ENCODE measurements at places on chromosomes 4 and X.

DNA sequence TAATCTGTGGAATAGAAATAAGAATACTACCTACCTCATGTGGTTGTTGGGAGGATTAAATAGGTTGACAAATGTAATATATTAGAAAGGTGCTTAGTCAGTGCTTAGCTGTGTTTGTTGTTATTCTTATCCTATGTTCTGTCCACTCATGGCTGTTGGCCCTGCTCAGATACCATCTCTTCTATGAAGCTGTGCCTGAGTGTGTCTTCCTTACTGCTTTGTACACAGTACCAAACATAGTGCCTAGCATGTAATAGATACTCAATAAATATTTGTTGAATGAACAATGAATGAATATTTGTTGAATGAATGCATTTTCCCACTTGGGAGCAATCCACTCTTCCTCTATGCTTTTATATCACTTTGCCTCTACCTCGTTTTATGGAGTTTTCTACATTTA lies 57.2 kb downstream of the NHS start:
- DNase-seq: no peak

DNA sequence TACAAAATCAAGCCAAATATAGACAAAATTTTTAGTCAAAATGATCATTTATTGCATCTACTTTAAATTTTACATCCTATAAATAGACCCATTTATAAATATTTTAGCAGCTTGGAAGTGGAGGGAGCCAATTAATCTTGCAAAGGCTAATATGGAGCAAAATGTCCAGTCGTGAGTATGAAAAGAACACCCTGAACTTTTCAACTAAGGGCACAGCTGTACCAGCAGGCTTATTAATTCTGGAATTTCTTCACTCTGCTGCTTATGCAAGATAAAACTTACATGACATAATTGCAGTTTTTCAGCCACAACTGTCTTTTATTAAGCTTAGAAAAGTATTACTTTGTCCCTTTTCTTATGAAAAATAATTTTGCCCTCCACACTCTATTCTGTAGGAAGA lies 22.9 kb upstream of the USP53 start:
- DNase-seq: no peak

- DNase-seq: no peak
Observed at GRCh38 chr4:3287271-3287971, 5.4 kb upstream of the RGS12 start.

DNA sequence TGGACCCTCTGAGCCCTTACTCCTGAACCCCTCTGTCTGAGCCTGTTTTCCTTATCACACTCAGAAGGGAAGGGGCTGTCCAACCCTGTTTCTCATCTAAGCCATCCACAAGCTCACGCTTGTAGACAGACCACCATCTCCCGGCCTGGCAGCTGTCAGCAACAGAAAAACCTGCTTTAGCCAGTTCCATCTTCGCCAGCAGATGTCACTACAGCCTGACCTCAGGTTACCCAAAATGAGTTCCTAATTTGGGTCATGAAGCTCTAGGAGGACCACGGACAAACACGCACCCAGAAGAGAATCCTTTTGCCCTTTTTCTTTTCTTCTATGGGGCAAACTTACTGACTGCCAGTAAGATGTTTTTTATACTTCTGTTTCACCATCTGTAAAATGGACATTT lies 445.4 kb downstream of the BCOR start:
- DNase-seq: no peak

DNA sequence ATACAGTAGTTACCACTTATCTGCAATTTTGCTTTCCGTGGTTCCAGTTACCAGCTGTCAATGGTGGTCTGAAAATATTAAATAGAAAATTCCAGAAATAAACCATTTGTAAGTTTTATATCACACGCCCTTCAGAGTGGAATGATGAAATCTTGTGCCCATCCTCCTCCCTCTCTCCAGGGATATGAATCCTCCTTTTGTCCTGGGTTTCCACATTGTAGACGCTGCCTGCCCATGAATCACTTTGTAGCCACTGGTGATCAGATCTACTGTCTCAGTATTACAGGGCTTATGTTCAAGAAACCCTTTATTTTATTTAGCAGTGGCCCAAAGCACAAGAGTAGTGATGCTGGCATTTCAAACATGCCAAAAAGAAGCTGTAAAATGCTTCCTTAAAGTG lies 198.6 kb downstream of the KCNIP4 start:
- no peak for DNase-seq

- no peak for DNase-seq
Observed at GRCh38 chr4:24243641-24244040, 340.7 kb downstream of the DHX15 start.

GRCh38 chr4:155799116-155799793 lies 40.4 kb downstream of the GUCY1B1 start:
- peak; percentile 61 for DNase-seq

- no peak for DNase-seq
Observed at GRCh38 chrX:1147611-1148515, 64.6 kb downstream of the CRLF2 start.

- no peak for DNase-seq
Observed at GRCh38 chrX:45794323-45794994, 593.8 kb upstream of the DIPK2B start.

- no peak for DNase-seq
Observed at GRCh38 chr4:73964862-73965611, 16.8 kb downstream of the PF4 start.

GRCh38 chrX:129998021-129998420 lies 15.6 kb downstream of the BCORL1 start:
- DNase-seq: no peak

- DNase-seq: no peak
Observed at GRCh38 chrX:20567108-20567507, 300.4 kb upstream of the RPS6KA3 start.

DNA sequence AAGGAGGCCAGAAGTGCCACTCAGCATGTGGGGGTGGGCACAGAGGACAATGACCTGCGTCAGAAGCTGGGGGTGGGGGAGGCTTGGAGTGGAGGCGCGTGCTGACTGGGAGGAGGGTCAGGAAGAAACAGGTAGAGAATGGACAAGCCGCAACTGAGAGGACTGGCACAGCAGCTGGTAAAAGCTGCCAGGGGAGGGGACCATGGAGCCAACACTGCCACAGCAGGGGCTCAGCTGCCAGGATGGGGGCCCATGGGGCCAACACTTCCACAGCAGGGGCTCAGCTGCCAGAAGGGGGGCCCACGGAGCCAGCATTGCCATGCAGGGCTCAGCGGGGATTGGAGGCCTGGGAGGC lies 19.1 kb downstream of the RNF212 start:
- no peak for DNase-seq

GRCh38 chrX:43592597-43592996 lies 63.5 kb upstream of the MAOA start:
- no peak for DNase-seq

- DNase-seq: peak; percentile 38
Observed at GRCh38 chrX:53481816-53482465, 47.8 kb upstream of the HSD17B10 start.

- DNase-seq: no peak
Observed at GRCh38 chr4:96845819-96846218, 1005.9 kb downstream of the PDHA2 start.

DNA sequence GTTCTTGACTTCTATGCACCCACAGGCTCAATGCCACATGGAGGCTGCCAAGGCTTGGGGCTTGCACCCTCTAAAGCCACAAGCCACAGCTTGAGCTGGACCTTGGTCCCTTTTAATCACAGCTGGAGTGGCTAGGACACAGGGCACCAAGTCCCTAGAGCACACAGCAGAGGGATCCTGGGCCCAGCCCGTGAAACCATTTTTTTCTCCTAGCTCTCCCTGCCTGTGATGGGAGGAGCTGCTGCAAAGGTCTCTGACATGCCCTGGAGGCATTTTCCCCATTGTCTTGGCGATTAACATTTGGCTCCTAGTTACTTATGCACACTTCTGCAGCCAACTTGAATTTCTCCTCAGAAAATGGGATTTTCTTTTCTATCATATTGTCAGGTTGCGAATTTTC lies 410.9 kb downstream of the GRID2 start:
- DNase-seq: no peak

- DNase-seq: no peak
Observed at GRCh38 chr4:82381661-82382296, 8.0 kb upstream of the HNRNPD start.

DNA sequence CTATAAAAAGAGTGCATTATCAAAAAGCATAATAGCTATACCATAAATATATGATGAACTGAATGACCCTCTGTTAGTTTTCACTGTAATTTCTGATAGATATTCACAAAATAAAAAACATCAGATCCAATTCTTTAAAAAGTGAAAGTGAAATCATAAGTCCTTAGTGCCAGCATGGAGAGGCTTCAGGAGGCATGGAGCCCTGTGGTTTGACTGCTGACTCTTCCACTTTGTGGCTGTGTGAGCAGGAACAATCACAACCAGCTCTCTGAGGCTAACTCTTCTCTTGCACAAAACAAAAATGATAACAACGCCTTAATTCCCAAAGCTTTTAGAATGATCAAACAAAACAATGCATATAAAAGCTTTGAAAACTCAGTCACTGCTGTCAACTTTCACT lies 1143.9 kb downstream of the PDHA2 start:
- no peak for DNase-seq

GRCh38 chr4:161003418-161004057 lies 1160.3 kb downstream of the FSTL5 start:
- DNase-seq: no peak

- no peak for DNase-seq
Observed at GRCh38 chr4:103123114-103123513, 23.5 kb upstream of the BDH2 start.

GRCh38 chr4:122873821-122874593 lies 47.4 kb downstream of the FGF2 start:
- peak; percentile 87 for DNase-seq

- peak; percentile 44 for DNase-seq
Observed at GRCh38 chr4:69881173-69881773, 21.3 kb upstream of the SULT1E1 start.

DNA sequence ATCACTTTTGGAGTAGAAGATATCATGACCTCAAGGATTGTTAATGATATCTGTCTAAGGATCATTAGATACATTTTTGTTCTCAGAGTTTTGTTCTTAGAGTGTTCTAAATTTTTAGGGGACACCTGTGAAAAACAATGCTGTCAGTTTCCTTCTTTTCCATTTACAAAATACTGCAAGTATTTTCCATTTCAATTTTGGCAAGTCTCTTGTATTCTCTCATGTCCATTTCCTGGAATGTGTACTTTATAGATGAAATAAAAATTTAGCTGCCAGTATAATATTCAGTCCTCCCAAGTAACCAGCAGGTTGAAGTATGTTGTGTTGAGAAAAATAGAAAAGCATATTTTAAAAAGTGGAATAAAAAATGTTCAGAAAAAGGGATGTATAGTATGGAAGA lies 117.9 kb upstream of the HPGD start:
- DNase-seq: no peak

DNA sequence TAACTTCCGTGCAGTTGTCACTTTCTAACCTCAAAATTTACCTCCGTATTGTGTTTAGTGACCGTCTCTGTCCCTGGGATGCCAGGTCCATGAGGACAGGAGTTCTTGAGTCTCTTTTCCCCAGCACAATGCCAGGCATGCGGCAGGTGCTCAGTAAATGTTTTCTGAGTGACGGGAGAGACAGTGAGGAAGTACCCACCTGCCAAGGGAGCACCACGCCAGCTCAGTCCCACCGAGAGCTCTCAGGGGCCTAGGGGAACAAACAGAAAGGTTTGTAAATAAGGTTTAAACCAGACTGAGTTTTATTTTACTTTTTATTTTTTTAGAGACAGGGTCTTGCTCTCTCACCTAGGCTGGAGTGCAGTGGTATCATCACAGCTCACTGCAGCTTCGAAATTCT lies 81.5 kb upstream of the NKX1-1 start:
- no peak for DNase-seq

DNA sequence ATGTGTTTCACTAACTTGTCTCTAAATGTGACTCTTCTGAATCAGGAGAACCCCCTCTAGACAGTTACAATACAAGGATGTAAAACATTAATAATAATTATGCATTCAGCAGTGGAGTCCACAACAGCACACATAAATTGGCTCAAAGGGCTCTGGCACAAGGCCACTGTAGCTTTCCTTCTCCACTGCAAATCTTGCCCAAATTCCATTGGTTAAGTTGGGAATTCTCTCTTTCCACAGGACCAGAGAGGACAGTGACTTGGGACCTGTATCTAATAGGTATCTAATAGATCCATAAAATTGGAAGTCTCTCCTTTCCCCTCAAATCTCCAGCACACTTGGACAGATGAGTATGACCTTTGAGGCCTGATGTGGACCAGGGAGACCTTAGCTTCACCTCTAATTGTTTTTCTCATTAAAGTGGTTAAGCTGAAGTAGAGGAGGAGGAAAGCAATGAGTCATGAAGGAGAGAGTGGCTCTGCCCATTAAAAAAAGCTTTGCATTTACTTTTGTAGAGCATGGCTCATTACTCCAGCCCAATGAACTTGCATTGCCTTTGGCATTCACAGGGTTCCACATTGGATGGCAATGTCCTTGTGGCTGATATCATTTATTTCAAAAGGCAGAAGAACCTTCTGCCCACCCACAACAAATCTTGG lies 72.3 kb upstream of the SH3RF1 start:
- no peak for DNase-seq

- DNase-seq: peak; percentile 0
Observed at GRCh38 chrX:37746218-37746941, 33.5 kb upstream of the CYBB start.

DNA sequence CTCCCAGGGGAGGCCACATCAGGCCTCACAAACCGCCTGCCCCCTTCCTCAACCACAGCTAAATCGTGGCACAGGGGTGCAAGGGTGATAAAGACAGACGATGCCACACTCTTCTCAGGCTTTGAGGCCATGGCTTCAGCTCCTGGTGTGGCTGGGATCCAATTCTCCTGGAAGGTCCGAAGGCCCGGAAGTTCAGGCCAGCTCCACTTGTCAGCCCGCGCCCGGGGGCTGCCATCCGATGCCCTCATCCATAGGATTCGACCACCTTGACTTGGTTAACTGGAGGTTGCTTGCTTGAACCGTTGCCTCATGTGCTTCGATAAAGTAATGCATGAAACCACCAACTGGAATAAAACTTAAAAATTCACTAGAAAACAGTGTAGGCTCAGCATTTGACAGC lies 8.2 kb downstream of the TEX13C start:
- no peak for DNase-seq

DNA sequence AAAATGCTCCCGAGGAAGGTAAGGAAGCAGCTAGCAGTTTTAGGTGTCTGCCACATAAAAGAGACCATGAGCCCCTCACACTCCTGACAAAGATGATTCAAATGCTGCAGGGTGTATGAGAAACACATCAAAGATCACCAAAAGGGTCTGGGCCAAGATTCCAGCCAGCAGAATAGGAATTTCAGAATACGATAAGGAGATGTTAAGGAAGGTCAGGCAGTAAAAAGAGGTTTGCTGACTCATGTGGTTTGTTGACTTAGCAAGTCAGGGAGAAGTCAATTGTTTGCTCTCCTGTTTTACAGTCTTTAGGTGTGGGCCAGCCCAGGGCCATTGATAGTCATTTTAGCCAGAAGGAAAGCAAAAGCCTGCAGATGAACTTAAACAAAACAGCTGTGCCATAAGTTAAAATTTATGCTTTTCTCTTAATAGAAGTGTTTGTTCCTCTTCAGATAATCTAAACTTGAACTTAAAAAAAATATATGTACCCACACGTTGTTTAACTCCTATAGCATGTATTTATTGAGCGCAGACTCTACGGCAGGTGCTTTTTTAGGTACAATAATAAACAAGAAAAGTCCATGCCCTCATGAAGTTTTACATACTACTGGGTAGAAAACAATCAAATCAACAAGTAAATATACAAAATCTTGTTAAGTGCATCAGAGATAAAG lies 115.6 kb downstream of the CAMK2D start:
- DNase-seq: peak; percentile 63

GRCh38 chr4:70722199-70722791 lies 531 bp downstream of the RUFY3 start:
- peak; percentile 70 for DNase-seq

- DNase-seq: no peak
Observed at GRCh38 chr4:4388836-4389575, 2.1 kb downstream of the NSG1 start.

GRCh38 chr4:147933316-147933715 lies 201.4 kb downstream of the ARHGAP10 start:
- DNase-seq: no peak

Data from fibroblast of skin of right quadriceps (primary cell).